ENCODE measurements at places on chromosomes 4 and X.

GRCh38 chrX:120380699-120381098 lies 18.8 kb downstream of the ATP1B4 start:
- no peak for DNase-seq

GRCh38 chr4:155263480-155263879 lies 55.0 kb downstream of the NPY2R start:
- DNase-seq, result no peak

DNA sequence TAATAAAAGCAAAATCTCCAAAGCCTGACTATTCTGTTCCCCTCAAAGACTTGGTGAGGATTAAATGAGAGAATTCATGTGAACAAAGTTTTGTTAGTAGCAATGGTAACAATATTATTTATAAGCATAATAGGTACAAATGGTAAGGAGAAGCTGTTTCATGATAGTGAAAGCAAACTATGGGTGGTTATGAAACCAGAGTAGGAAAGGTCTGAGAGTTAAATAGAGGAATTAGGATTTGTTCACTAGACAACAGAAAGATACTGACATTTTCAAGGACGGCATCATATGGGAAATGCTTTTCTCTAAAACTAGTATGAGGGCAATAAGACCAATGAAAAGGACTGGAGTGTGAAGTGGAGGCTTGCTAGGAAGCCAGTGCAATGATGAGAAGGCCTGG lies 128.6 kb upstream of the FTHL17 start:
- DNase-seq, result no peak

- DNase-seq, result no peak
These were observed 654.9 kb upstream of the HTR2C start for GRCh38 chrX:113929004-113929403.

DNA sequence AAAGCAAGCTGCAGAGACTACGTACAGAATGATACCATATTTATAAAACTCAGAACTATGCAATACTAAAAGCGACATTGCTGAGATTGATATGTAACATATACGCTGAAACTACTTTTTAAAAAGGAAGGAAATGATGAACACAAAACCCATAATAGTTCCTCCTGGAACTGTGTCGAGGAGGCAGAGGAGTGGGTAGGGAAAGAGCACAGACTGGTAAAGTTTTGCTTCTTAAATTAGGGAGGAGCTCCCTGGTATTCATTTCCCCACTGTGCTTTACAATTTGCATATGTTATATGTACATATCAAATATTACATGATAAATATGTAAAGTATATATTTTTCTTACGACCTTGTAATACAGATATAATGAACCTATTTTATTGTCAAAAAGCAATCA lies 13.9 kb downstream of the UFSP2 start:
- no peak for DNase-seq

DNA sequence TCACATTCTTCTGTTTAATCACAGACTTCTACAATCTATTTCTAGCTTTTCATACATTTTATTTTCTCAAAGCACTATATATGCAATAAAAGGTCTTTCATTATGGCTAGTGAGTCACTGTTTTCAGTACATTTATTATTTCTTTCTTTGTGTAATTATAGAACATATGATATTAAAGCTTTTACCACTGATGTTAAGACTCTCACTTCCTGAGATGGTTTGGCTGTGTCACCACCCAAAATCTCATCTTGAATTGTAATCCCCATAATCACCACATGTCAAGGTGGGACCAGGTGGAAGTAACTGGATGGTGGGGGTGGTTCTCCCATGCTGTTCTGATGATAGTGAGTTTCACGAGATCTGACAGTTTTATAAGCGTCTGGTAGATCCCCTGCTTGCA lies 41.9 kb downstream of the UBA6 start:
- DNase-seq, result no peak

DNA sequence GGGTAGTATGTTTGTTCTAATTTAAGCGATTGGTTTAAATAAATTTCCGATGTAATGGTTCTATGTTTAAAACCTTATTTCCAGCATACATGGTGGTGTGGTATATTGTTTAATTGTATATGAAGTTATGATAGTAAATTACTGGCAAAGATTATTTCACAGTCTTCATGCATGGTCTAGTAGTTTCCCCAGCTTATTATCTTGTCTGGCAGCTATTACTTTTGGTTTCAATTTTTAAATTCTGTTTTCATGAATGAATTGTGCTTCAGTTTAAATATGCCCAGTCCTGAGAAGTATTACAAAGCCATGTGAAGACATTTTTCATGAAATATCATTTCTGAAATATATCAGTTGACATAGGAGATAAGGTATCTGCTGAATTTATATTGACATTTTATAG lies 6.3 kb downstream of the ALG13 start:
- no peak for DNase-seq

- no peak for DNase-seq
These were observed 871 bp upstream of the HPGD start for GRCh38 chr4:174523025-174523693.

GRCh38 chrX:115344885-115345614 lies 55.5 kb downstream of the LUZP4 start:
- DNase-seq, result no peak

- DNase-seq, result peak; percentile 44
These were observed 10.7 kb upstream of the DLG3 start for GRCh38 chrX:70433848-70434351.

- no peak for DNase-seq
These were observed 223.9 kb upstream of the VEGFC start for GRCh38 chr4:177016541-177017141.

GRCh38 chr4:17494258-17495190 lies 17.4 kb downstream of the QDPR start:
- DNase-seq, result no peak

GRCh38 chr4:81694176-81694913 lies 222.6 kb upstream of the RASGEF1B start:
- no peak for DNase-seq

DNA sequence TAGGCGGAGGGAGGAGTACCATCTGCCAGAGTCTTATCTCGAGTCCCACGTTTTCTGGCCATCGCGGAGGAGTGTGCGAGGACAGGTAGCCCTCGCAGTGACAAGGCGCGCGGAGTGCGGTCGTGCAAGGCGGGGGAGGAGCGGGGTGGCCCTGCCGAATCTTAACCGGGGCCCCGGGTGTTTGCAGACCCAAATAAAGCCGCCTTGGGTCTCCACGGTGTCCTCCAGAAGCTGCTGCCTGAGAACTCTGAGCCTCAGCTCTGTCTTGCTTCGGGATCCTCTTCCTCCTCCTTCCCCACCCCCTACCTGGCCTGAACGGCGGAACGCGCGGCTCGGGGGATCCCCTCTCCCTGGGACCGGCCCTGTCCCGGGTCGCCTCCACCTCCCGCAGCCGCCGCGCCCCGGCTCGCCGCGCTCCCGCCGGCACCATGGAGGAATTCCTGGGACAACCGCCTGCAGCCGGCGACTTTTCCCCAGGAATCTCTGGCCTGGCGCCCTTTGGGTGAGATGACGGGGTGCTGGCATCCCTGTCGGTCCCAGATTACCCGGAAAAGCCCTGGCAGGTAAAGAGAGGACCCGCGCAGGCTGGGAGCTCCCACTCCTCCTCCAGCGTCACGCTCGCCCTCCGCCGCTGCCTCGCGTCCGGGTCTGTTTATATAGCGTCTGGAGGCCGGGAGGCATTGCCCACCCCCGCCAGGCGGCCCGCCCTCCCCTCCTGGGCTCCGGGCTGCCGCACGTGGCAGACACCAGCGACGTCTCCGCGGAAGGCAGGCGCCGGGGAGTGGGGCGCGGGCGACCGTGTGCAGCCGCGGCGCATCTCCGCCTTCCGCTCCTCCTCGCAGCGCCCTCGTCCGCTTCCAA lies at the start of gene GALNTL6:
GALNTL6 (plus strand) TSS at position 740 of the 861 bp plus-strand sequence.
- no peak for DNase-seq

- no peak for DNase-seq
These were observed 7.6 kb downstream of the SLC2A9 start for GRCh38 chr4:10013722-10014121.

DNA sequence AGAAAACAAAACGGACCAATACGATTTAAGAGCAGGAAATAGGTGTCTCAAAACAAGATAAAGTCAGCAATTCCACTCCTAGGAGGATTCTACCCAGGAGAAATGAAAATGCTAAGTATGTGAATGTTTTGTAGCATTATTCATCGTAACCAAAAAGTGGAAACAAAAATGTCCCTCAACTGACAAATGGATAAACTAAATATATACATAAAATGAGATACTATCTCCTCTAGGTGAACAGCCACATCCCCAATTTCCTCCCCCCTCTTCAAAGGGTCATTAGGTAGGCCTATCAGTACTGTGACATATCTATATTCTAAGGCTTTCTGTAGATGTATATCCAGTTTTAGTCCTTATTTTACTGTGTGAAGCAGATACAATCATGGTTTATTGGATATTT lies 18.0 kb downstream of the DDX3X start:
- no peak for DNase-seq

DNA sequence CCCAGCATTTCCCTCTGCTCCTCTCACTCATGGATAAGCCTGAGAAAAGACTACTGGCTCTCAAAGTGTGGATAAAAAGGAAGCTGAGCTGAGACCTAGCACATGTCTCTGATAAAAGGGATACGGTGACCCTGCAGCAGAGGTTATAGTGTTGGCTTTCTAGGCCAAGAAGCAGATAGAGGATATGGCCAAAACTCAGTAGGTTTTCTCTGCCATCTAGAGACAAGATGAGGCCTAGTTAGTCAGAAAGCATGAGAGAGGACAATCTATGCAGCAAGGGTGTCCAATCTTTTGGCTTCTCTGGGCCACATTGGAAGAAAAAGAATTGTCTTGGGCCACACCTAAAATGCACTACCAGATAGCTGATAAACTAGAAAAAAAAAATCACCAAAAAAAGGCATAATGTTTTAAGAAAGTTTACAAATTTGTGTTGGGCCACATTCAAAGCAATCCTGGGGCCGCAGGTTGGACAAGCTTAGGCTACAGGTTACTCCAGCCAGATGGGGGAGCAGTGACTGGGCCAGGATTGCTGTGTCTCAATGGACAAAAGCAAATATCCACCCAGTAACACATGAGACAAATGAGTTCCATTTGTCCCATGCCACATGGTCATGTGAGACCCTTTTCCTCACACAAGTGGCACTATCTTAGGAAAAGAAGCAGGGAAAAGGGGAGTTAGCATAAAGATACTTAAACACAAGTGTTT lies 411.4 kb downstream of the INPP4B start:
- no peak for DNase-seq

- DNase-seq, result no peak
These were observed 13.8 kb downstream of the CCDC22 start for GRCh38 chrX:49249071-49249470.

DNA sequence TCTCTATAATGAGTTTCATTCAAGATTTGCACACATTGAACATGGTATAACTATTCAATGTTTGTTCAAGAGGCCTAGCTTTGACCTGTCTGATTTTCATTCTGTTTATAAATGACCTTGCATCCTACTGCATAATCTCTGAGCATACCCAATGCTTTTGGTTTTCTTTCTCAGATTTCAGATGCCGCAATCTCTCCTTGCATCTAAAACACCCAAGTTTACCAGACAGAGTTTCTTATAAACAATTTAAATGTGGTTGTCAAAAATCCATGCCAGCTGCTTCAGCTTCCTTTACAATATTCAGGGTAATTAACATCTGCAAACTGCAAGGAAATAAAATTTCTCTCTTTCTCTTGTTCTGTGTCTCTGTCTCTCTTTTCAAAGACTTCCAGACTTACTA lies 123.0 kb upstream of the PCDH18 start:
- no peak for DNase-seq

GRCh38 chrX:129690435-129690834 lies 35.7 kb upstream of the APLN start:
- no peak for DNase-seq

DNA sequence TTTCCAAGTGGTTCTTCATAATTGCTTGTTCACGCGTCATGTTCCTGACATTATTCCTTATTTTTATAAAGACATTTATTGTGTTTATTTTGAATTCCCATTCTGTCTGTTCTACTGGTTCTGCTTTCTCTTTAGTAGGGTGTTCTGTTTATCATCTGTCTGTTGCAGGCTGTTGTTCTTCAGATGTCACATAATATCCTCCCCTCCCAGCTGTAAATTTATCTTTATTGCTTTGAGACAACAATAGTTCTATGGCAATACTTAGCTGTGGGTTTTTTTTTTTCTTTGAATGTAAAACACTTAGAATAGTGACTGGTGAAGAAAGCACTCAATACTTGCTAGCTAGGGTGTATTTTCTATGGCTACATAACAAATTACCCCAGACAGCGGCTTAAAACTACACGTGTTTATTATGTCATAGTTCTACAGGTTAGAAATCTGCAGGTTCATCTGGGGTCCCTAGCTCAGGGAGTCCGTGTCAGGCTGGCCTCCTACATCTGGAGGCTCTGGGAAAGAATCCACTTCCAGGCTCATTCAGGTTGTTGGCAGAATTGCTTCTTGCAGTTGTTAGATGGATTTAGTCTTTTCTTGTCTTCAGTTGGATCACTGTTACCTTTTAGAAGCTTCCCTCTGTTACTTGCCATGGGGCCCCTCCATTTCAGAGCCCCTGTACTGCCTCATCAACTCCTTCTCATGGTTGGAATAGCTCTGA lies 63.4 kb upstream of the ENPEP start:
- no peak for DNase-seq

GRCh38 chr4:165905405-165906027 lies 32.5 kb downstream of the TLL1 start:
- DNase-seq, result no peak

GRCh38 chr4:174593701-174594100 lies 71.4 kb upstream of the HPGD start:
- DNase-seq, result no peak

DNA sequence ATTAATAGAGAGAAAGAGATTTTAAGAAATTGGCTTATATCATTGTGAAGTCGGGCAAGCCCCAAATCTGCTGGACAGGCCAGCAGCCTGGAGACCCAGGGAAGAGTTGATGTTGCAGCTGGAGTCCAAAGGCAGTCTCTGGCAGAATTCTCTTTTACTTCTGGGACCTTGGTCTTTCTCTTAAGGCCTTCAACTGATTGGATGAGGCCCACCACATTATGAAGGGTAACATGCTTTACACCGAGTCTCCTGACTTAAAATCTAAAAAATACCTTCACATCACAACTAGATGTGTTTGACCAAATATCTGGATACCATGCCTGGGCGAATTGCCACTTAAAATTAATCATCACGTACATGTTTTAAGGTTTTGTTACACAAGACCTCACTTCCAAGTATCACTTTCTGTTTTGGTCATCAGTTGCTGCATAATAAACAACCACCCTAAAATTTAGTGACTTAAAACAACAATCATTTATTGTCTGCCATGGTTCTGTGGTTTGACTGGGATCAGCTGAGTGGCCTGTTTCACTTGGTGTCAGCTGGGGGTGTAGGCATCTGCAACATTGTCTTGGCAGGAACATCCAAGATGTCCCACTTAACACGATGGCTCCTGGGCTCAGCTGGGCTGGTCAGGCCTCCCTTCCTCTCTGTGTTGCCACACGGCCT lies 3.4 kb downstream of the CD38 start:
- no peak for DNase-seq

GRCh38 chrX:96841325-96841724 lies 42.4 kb upstream of the RPA4 start:
- DNase-seq, result no peak

- no peak for DNase-seq
These were observed 23.2 kb upstream of the LUZP4 start for GRCh38 chrX:115266300-115266699.

- no peak for DNase-seq
These were observed 903.2 kb downstream of the C4orf33 start for GRCh38 chr4:129999156-129999555.
